PC-3 (cell line): ENCODE measurements at places on chromosomes 6 and 20. TPM values are rescaled to one million over a fixed set of nuclear protein-coding genes. Genes with fewer than 3 reads are reported as not detected.

DNA sequence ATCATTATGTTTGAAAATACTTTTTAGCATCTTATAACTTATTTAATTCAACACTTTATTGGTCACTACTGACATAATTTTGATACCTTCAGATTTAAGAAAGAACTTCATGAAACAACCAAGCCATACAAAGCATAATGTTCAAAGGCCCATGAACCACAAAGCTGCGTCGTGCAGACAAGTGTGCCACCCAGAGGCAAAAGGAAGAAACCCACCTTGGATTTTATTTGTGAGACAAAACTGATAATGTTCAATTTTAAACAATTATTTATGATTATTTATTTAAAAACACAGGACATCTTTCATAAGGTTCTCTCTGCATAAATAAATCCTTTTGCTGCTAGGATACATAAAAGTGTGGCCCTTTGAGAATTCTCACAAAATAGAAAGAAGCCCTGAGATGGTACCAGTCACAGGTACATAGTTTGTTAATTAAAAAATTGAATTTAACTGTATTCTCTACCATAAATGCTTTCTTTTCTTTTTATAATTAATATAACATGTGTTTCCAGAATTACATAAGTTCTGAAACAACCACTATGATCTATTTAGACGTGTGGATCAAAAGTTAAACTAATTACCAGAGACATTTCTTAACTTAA, 143.7 kb downstream of the RALGAPA2 start:
- H3K4me1 ChIP-seq, result no peaks in the 10 kb centered on the region
- H3K27ac ChIP-seq, result no peak overlapping the region
- no peaks in the 10 kb centered on the region for H3K27me3 ChIP-seq
- no peaks in the 10 kb centered on the region for H3K36me3 ChIP-seq
- H3K4me3 ChIP-seq, result no peak overlapping the region

DNA sequence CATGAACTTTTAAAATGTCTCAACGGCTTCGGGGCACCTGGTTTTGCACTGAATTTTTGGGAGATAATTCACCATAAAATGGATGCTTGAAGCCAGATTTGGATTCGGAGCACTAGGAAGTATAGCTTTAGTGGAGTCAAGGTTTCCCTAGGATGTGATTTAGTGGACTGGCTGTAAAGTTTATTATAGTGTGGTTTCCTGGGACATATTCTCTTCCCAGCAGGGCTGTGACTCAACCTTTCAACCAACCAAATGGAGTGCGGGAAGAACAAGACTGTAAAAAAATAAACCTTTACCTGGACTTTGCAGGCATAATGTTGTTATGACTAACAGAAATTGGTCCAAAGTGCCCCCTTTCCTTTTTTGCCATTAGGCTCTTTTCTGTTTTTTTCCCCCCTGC, 327.4 kb upstream of the MAN1A1 start:
- H3K27me3 ChIP-seq, result no peaks in the 10 kb centered on the region
- H3K27ac ChIP-seq, result no peak overlapping the region
- peak; percentile 33 for DNase-seq
- H3K36me3 ChIP-seq, result no peaks in the 10 kb centered on the region

GRCh38 chr6:52341561-52342260, 20.2 kb upstream of the PAQR8 start:
- peaks cover 35% of the 10 kb centered on the region for H3K4me1 ChIP-seq
- no peaks in the 10 kb centered on the region for H3K27me3 ChIP-seq
- H3K27ac ChIP-seq, result no peak overlapping the region
- H3K36me3 ChIP-seq, result no peaks in the 10 kb centered on the region
- no peak overlapping the region for H3K4me3 ChIP-seq

Gene ANKRD66
- not detected in 2 replicates for total RNA-seq

DNA sequence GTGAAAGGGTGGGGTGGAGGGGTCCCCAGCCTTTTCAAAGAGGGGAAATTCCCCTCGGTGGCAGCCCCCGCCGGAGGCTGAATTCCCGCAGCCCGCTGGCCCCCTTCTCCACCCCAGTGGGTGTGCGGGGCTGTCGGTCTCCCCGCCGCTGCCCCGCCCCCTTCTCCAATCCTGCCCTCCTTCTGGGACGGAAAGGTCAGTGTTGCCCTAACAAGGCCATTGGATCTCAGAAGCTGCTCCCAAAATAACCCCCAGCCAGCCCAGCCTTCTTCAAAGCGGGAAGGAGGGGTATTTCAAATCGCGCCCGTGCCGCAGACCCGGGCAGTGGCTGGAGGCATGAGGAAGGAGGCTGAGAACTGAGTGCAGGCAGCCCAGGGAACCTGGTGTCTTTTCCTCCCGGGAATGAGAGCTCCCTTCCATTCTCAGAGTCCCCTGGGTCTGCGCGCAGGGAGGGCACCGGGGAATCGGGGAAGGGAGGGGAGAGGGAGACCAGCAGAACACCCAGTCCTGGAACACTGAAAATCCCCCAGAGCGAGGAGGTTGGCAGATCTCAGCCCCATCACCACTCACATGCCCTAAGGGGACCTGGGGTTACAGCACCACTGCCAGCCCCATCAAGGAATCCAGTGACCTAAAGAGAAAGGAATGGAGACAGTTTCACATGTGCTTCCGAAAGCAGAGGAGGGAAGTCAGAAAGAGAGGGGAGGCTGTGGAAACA, at the start of gene JPH2:
TSS of gene JPH2 (minus strand) at position 135 of the 718 bp plus-strand sequence. CDS start 483 bp downstream, outside the sequence.
- H3K27me3 ChIP-seq, result no peaks in the 10 kb centered on the region
- H3K4me3 ChIP-seq, result peak within 1 kb of the TSS; percentile 41; the same call in 1 of the 2 replicates
- H3K4me1 ChIP-seq, result peaks cover 41% of the 10 kb centered on the region
- no peaks in the 10 kb centered on the region for H3K36me3 ChIP-seq

DNA sequence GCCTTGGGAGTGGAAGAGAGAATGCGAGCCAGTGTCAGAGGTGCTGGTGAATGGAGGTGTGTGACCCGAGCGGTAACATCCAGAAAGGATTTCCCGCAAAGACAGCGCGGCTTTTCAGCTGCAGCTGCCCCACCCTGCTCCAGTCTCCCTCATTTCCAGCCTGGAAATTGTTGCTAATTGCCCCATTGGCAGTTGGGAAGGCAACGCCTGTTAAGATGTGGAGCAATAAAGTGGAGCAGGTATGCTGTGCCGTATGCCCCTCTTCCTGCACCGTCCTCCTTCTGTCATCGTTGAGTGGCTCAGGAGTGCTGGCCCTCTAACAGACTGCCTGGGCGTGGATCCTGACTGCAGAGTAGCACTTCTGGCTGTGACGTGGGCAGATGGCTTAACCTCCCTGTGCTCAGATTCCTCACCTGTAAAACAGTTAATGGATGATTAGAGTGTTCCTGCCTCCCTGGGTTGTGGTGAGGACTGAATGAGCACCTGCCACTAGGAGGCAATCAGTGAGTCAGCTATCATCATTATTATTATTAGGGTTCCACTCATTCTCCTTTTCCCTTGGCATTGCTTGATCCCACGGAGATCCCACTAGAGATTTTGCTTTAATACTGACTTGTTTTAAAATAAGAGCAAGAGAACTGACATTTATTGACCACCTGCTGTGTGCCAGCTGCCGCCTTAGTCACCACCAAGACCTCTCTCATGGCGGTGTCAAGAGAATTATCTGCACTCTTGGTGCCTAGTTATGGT, 11.7 kb downstream of the ARFGEF2 start:
- no peaks in the 10 kb centered on the region for H3K27me3 ChIP-seq
- no peak overlapping the region for H3K27ac ChIP-seq
- no peaks in the 10 kb centered on the region for H3K36me3 ChIP-seq

- peaks cover 31% of the 10 kb centered on the region for H3K4me1 ChIP-seq
- no peaks in the 10 kb centered on the region for H3K27me3 ChIP-seq
- no peak overlapping the region for H3K4me3 ChIP-seq
- H3K27ac ChIP-seq, result peak overlapping the region; percentile 8
Measured at GRCh38 chr20:4029505-4030467, 14.4 kb upstream of the RNF24 start.

- DNase-seq, result peak; percentile 73
- peak overlapping the region; percentile 99 for H3K27ac ChIP-seq
Measured at GRCh38 chr20:21183722-21184121, 57.8 kb downstream of the KIZ start.

DNA sequence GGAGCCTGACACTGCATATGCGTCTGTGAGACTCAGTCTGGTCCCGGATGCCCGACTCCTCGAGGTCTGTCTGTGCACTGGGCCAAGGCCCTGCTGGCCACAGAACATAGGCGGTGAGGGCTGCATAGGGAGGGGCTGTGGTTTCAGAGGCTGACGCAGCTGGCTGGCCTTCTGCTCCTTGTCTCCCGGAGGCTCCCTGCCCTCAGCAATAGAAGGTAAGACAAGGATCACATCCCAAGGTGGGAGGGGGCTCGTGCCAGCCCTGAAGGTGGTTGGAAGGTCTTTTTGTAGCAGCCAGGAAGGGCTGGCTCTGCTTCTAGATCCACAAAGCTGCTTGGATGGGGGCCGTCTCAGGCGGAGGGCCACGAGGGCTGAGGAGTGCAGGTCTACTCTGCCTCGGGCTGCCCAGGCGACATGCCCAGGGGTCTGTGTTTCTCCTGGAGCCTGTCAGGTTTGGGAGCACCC, 239.8 kb upstream of the SULF2 start:
- no peak overlapping the region for H3K4me3 ChIP-seq
- no peaks in the 10 kb centered on the region for H3K27me3 ChIP-seq
- no peaks in the 10 kb centered on the region for H3K36me3 ChIP-seq
- DNase-seq, result peak; percentile 47
- peak overlapping the region; percentile 42 for H3K27ac ChIP-seq
- H3K4me1 ChIP-seq, result peaks cover 13% of the 10 kb centered on the region

DNA sequence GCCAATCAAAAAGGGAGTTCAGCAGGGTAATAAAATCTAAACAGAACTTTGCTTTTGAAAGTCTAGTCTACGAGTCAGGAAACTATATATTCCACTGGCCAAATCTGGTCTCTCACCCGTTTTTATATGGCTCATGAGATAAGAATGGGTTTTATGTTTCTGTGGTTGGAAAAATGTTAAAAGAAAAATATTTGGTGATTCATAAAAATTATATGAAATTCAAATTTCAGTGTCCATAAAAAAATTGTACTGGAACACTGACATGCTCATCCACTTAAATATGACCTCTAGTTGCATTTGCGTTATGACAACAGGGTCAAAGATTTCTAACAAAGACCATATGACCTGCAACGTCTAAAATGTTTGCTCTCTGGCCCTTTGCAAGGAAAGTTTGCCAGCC, 22.3 kb upstream of the LAMP5 start:
- peak; percentile 76 for DNase-seq
- H3K27me3 ChIP-seq, result no peaks in the 10 kb centered on the region
- H3K27ac ChIP-seq, result peak overlapping the region; percentile 28
- no peak overlapping the region for H3K4me3 ChIP-seq
- H3K36me3 ChIP-seq, result no peaks in the 10 kb centered on the region

Gene IMPG1
- total RNA-seq, result not detected in 2 replicates

DNA sequence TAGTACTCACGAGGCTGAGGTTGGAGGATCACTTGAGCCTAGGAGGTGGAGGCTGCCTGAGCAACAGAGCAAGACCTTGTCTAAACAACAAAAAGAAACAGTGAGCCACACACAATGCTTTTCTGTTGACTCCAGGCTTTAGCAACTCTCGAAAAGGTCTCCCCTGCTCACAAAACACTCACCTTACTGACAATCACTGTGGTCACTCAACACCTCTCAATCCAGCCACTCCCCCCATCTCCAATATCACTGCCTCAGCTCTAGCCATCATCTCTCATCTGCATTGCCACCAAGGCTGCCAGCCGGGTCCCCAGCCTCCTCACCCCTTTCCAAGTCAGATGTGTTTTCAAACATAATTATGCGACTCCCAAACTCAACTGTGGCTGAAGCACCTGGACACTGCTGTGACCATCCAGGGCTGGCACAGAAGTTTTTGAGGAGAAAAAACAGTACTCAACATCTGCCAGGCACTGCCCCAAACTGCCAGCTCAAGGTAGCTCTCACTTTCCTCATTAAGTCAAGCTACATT, 218.0 kb upstream of the ARID1B start:
- no peak for DNase-seq
- no peaks in the 10 kb centered on the region for H3K27me3 ChIP-seq
- no peak overlapping the region for H3K4me3 ChIP-seq
- H3K4me1 ChIP-seq, result no peaks in the 10 kb centered on the region
- no peaks in the 10 kb centered on the region for H3K36me3 ChIP-seq
- no peak overlapping the region for H3K27ac ChIP-seq

GRCh38 chr6:3850451-3851203, 1.5 kb downstream of the FAM50B start:
- no peaks in the 10 kb centered on the region for H3K36me3 ChIP-seq
- H3K27me3 ChIP-seq, result no peaks in the 10 kb centered on the region
- H3K4me1 ChIP-seq, result peaks cover 9% of the 10 kb centered on the region; the same call in 1 of the 2 replicates
- DNase-seq, result no peak
- no peak overlapping the region for H3K27ac ChIP-seq

Gene INSM1
- 0.04 TPM in 1 of 2 replicates, not detected in the other for total RNA-seq

DNA sequence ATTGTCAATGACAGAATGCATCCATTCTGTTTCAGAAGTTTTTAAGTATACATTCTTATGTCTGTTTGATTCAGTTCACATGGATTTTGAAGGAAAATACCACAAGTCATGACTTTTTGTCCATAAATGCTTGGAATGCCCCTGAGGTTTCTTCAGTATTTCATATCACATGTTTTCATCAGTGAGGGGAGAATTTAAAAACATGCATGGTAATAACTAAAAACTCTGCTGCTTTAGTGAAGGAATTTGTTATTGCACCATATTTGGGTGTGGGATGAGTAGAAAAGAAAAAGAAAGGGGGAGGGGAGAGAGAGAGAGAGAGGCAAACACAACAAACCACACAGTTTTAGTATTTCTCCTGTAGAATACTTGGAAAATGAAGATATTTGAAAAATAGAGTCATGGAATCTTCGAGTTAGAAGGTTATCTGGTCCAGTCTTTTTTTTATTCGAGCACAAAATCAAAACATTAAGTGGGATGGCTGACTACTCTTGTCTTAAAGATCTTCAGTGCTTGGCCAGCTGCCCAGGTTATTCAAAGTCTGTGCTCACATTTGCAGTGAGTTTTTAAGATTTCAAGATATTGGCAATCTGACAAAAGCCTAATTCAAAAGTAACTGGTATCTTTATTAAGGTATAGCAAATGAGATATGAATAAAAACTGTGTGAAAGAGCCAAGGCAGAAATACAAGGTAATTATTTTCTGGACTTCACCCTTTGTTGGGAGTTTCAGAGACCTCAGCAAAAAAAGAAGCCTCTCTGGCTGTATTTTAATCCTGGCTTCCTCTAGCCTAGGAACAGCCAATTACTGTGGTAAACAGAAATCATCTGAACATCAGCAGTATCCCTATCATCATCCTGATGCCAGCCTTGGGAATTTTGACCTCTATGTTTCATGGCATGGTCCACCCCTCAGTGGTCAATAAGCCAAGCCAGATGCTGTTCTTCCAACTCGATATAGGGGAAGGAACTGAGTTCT, 687.9 kb upstream of the CITED2 start:
- no peaks in the 10 kb centered on the region for H3K27me3 ChIP-seq
- peaks cover 17% of the 10 kb centered on the region for H3K4me1 ChIP-seq
- no peak overlapping the region for H3K27ac ChIP-seq
- peak; percentile 66 for DNase-seq
- no peaks in the 10 kb centered on the region for H3K36me3 ChIP-seq
